ENCODE measurements at places on chromosomes 1 and 21. TPM values are rescaled to one million over a fixed set of nuclear protein-coding genes. Genes with fewer than 3 reads are reported as not detected.

ETNK2 gene
- total RNA-seq, result 8.3 TPM

THEM5 gene
- total RNA-seq, result not detected

NPPB gene
- total RNA-seq, result not detected

NCAM2 gene
- total RNA-seq, result 1.0 TPM

RYR2 gene
- total RNA-seq, result not detected

DDR2 gene
- 80.9 TPM for total RNA-seq

MAEL gene
- not detected for total RNA-seq

SLAMF6 gene
- total RNA-seq, result not detected

GNAI3 gene
- 7.4 TPM for total RNA-seq

SPRR1A gene
- total RNA-seq, result not detected
